Stimulated activated CD8-positive, alpha-beta memory T cell treated with anti-CD3 and anti-CD28 coated beads, Interleukin-15, amount 100 ng/mL, for 1 hour (primary cell): ENCODE measurements at places on chromosomes 11 and 22.

- no peak for DNase-seq
Measured at GRCh38 chr22:46598737-46599424, 21.3 kb upstream of the GRAMD4 start.

GRCh38 chr11:95388086-95388485 lies 157.1 kb upstream of the SESN3 start:
- DNase-seq, result no peak

GRCh38 chr11:116162886-116163230 lies 609.9 kb downstream of the BUD13 start:
- no peak for DNase-seq

DNA sequence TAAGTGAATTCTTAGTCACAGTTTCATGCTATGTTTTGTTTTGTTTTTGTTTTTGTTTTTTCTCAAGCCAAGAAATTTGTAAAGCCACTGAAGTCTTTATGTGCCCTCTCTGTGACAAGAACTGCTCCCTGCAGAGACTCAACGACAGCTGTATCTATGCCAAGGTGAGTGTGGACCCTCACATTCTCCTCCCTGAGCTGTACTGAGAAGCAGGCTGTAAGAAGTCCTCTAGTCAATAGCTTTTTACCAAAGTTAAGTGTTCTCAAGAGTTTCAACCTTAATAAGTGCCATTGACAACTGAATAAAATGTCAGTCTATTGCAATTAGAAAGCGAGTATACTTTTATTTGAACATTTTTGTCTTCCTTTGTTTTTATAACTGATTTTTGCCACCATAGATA lies 18.9 kb downstream of the MUC15 start:
- DNase-seq, result no peak

DNA sequence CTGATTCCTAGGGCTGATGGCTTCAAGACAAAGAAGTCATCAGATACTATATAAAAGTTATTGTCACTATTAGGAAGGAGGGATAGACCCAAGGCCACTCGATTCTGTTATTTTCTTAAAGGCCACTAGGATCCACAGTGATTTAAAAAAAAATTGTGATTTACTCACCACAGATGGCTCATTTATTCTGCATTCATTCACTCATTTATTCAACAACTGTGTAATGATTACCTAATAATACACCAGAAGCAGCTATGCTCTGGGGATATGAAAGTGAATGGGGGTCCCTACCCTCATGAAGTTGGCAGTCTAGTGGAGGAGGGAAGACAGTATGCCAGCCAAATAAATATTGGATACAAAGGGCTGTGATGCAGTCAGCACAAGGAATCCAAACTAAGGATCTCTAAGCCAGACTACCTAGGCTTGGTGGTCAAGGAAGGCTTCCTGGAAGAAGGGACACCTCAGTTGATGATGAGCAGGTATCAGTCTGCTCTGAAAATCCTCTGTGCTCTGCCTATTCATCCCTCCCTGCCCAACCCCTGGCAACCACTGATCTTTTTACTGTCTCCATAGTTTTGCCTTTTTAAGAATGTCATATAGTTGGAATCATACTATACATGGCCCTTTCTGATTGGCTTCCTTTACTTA lies 110.5 kb downstream of the NAT10 start:
- DNase-seq, result no peak

DNA sequence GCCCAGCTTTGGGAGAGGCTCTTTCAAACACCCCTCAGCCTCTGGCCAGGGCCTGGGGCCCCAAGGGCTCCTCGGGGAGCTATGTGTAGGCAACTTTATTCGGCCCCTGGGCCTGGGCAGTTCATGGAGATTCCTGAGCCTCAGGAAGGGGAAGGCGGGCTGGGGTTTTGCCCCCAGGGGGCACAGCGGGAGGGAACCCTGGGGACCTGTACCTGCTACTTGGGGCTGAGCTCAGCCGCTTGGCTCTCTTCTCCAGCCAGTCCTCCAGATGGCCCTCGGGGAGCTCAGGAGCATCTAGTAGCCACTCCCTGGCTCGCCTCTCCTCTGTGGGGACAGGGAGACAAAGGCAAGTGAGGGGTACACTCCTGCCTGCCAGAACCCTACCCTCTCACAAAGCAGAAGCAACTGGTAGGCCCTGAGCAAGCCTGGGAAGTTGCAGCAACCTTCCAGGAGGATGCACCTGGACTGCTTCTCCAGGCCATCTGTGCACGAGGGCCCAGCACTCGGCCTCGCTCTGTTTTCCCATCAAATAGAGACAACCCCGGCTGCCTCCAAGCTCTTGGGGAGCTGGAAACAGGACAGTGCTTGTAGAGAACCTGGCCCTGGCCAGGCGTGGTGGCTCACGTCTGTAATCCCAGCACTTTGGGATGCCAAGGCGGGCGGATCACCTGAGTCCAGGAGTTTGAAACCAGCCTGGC lies 18.5 kb downstream of the CABP7 start:
- DNase-seq, result no peak

DNA sequence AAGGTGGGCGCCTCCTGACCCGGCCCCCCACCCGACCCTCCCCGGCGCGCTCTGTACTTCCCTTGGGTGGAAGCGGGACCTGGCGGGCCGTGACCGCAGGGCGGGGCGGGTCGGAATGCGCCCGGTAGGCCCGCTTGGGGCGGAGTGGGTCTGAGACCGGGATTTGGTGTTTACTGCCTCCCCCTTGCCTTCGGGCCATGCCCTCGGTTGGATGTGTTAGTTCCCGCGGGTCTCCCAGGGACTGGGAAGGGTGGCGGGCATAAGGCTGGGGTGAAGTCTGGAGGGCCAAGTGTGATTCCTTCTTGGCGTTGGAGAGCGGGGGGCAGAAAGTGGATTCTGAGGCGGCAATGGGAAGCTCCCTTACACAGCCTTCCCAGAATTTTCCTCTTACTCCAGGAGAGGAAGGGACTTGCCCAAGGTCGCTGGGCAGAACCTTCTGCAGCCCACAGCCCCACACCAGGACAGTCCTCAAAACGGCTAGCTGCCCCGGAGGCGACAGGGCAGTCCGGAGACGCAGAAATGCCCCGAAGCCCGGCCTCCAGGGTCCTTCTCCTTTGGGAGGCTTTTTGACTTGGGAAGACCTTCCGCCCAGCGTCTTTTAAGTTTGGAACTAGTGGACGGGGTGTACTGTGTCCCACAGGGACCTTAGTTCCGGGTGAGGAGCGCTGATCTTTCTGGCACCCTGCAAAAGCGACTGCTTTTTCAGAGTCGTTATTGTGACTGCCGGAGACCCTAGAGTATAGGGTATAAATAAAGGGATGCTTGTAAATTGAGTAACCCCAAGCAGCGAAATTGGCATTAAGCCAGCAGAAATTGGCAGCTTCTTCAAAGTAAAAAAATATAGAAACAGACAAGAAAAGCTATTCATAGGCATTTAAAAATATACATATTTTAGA lies 647 bp downstream of the SWAP70 start:
- no peak for DNase-seq

DNA sequence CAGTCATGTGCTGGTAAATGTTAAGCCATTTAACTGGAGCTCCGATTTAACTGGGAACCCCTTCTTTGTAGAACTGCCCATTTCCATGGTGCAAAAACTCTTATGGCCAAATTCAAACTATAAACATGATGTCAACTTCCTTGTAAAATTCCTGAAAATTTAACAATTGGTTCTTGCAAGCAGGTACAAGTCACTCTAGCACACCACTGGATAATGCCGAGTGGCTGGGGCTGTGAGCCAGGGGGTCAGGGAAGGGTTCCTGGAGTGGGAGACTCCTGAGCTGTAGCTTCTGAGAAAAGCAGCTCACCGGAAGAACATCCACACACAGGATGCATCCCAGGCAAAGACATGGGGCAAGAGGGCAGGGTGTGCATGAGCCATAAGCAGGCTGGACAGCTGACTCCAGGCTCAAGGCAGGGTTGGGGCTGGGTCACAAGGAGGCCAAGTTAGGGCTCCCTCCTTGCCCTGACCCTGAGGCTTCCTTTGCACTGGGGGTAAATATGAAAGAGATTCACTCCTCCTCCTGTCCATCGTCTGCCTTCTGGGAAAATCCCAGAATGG lies 18.2 kb downstream of the P2RY2 start:
- DNase-seq, result no peak

GRCh38 chr11:1062075-1062820 lies 12.4 kb upstream of the MUC2 start:
- no peak for DNase-seq

- no peak for DNase-seq
Measured at GRCh38 chr22:37448516-37449127, 21.3 kb upstream of the ELFN2 start.

DNA sequence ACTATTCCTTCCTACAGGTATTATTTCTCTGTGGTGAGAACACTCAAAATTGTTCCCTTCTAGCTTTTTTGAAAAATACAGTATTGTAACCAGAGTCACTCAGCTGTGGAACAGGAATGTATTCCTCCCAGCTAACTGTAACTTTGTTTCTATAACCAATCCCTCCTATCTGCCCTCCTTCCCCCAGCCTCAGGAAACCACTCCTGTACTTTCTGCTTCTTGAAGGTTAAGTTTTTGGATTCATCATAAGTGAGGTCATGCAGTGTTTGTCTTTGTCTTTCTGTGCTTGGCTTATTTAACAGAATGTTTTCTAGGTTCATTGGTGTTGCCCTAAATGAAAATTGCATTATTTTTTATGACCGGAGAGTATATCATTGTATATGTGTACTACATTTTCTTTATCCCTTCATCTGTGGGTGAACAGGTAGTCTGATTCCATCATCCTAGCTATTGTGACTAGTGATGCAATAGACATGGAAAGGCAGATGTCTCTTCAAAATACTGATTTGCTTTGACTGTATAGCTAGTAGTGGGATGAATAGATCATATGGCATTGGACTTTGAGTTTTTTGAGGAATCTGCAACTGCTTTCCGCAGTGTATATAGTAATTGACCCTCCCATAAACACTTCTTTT lies 112.9 kb upstream of the GRK3 start:
- DNase-seq, result no peak

DNA sequence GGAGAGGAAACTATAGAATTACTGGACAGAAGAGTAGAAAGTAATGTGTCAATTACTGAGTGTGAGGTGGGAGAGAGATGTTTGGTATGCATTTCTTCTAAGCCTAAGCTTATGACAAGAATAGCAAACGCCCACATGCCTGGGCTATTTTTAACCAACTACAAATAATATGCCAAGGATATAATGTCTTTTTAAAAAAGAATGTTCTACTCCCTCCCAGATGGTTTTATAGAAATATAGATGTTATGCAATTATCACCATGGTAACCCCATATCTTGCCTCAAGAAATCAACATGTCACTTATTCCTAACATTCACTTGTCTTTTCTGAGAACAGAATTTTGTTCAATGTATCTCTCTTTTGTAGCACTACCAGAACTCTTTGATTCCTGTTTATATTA lies 996.7 kb upstream of the CHORDC1 start:
- DNase-seq, result no peak

GRCh38 chr22:50269573-50269969 lies 609 bp downstream of the MAPK11 start:
- DNase-seq, result no peak

- no peak for DNase-seq
Measured at GRCh38 chr11:15845261-15845660, 511.1 kb downstream of the SOX6 start.
